ENCODE measurements at places on chromosomes 2 and 18.

DNA sequence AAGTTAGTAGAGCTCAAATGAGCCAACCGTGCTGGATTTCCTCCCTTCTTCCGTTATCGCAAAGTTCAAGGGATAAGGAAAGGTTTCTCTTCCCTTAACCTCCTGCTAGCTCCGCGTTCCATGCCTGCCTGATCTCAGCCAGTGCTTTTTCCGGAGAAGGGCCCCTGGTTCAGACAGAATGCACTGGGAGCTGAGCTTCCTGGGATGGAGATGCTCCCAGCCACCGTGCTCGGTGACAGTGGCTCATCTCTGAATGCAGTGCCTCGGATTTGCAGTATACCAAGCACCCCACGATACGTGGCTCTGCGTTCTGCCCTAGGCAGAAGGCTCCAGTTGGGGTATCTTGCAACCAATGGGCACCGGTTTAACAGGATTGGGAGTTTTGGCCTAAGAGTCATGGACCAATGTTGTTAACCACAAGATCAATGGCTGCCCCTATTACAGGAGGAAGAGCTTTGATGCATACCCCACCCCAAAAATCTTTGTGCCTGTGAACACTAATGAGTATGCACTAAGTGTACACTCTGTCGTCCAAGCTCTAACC is 876 bp downstream of the CNTNAP5 start:
- DNase-seq, result no peak

GRCh38 chr2:202726070-202726469 is 91.3 kb downstream of the FAM117B start:
- DNase-seq, result no peak

DNA sequence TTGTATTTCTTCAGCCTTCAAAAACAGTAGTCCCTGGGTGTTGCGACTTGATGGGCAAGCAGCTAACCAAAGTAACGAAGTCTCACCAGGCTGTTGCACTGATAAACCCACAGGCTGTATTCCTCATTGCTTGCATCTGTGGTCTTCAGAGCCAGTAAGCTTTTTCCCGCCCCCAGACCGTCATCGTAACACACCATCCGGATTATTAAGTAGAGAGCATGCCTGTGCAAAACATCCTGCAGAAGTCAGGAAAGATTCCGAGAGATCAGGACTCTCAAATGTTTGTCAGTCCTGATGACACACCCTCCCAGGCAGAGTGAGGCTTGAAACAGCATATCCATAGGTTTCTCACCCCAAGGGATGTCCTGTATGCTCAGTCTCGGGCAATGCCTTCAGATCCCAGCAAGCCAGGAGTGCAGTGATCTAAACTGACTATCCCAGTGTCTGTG is 15.9 kb downstream of the ITGB1BP1 start:
- no peak for DNase-seq

DNA sequence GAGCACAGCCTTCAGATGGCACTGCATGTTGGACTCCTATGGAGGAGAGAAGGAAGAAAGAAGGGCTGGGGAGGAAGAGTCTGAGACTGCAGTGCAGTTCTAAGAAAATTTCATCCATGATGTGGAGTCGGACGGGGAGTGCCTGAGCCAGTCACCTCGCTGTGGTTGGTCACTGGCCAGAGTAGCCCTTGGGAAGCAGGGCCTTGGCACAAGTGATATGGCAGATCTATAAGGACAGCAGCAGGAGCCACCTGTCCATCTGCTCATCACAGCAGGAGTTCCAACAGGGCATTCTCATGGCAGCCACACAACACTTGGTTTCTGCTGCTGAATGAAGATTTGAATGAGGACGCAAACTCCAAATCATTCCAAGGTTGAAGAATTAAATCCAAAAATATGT is 314.8 kb downstream of the CYP26B1 start:
- no peak for DNase-seq

GRCh38 chr2:95380280-95380679 is 22.2 kb upstream of the FAHD2A start:
- DNase-seq, result no peak

DNA sequence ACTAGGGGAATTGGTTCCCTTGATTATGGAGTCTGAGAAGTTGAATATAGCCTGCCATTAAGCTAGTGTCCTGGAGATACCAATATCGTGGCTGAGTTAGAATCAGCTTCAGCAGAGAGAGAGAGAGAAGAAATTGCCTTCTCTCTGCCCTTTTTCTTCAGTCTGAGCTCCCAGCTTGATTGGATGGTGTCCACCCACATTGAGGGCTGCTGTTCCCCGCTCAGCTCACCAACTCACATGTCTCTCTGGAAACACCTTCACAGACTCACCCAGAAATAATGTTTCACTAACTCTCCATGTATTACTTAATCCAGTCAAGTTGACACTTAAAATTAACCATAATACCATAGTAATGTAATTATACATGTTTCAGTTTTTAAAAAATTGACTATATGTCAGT is 17.9 kb upstream of the TRIM43 start:
- DNase-seq, result no peak

DNA sequence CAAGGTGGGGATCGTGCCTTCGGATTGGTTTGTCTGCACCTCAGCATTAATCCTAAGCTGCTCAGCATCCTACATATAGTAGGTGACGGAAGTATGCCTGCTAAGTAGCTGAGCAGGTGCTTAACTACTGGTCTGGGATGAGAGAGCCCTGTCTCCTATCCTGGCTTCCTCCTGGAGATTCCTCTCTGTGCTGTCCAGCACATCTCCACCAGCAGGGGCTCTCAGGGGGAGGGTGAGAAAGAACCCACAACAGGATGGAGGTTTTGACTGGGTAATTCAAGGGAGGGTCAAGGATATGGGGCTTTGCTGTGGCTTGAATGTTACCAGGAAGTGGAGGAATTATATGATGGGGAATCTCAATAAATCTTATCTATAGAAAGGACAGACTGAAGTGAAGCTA is 45.4 kb upstream of the KIF5C start:
- DNase-seq, result no peak

GRCh38 chr18:67194886-67195285 is 321.6 kb downstream of the DSEL start:
- DNase-seq, result no peak

DNA sequence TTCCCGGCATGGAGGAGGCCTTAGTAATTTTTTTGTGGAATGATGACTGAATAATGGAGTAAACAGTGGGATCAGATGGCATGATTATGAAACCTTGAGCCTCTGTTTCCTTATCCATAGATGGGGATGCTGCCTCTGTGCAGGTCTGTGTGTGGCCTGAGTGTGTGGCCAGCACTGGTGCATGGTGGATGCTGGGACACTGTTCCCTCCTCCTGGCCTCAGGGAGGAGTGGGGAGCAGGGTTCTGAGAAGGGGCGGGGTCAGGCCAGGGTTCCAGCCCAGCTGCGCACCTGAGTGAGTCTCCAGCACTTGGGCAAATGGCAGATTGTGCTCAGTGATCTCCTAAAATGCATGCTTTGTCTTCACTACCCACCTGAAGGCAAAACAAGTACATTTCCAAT is 66.4 kb downstream of the DCDC2C start:
- no peak for DNase-seq

GRCh38 chr2:29583548-29584156 is 337.7 kb downstream of the ALK start:
- DNase-seq, result no peak

DNA sequence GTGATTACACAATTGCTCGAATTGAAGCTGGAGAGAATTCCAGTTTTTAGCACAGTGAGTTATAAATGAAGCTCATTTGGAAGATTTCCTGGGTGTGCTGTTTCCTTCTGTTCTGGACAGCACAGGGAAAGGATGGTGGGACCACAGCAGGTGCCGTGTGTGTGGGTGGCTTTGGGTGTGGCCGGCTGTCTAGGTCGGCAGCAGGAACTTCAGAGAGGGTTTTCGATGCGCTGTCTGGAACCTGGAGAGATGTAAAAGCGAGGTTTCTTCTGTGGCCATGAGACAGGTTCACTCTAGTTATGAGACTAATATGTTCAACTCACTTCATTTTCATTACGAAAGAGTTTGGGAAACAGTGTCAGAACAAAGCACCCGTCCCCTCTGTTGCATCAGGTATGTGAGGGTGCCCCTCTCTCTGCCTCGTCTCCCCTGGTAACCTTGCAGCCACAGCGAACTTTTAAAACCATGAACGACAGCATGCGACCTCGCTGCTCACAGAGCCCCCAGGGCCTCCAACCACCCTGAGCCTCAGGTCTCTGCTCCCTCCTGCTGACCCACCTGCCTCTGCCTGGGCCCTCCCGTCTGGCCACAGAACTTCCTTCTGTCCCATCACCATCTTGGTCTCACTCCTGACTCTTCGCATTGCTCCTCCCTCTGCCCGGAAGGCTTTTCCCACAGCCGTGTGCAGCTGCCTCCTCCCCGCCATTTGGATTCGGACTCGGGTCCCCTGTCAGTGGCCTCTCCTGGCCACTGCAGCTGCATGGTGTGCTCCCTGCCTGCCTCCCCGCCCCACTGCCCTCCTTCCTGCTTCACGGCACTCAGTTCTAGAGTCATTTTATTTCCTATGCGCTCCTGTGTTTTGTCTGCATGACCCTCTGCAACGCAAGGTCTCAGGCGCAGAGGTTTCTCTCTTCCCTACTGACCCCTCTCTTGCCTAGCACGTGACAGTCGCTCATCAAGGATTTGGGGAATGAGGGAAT is 151.2 kb downstream of the NDUFA10 start:
- no peak for DNase-seq

DNA sequence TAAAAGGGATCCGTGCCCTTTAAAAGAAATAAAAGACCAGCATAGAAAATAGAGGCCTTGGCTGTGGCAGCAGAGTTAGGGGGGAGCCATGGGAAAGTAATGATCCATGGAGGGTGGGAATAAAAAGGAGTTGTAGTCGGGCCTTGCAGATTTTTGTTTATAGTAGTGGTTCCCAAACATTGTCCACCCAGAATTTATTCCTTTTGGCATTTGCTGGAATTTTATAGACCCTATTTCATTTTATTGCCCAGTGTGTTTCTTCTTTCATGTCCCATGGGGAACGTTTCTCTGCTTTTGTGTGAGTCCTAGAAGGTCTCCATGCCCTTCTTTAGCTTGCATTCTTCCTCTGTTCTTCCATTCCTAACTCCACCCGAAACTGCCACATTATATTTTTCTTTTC is 222.2 kb downstream of the LTBP1 start:
- no peak for DNase-seq

DNA sequence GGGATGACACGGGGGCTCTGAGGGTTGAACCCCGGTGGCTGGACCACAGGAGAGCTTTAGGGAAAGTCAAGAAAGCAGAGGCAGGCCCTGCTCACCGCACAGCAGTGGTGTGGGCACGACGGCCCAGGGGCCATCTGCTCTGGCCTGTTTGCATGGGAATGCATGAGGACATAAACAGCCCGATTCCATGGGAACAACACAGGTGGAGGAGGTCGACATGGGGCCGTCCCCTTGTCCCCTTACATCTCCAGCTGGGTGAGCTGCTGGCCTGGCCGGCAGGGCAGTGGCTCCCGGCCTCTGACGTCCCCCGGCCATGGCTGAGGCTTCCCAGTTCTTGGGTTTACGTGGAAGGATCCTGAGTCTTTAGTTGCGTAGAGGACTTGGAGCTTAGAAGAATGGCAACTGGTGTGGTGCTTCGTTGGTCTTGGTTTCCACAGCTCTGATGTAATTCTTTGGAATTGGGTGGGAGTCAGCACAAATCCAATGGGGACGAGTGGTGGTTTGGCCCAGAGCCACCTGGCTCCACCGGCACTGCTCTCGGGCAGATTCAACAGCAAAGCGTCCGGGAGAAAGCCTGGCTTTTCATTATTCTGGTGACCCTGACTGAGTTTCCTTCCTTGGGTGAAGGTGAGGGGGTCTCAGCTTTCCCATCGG is 98.3 kb upstream of the HDAC4 start:
- DNase-seq, result no peak

GRCh38 chr2:67996772-67997527 is 65.9 kb downstream of the C1D start:
- DNase-seq, result no peak

GRCh38 chr18:68148863-68149262 is 566.0 kb downstream of the TMX3 start:
- DNase-seq, result no peak

DNA sequence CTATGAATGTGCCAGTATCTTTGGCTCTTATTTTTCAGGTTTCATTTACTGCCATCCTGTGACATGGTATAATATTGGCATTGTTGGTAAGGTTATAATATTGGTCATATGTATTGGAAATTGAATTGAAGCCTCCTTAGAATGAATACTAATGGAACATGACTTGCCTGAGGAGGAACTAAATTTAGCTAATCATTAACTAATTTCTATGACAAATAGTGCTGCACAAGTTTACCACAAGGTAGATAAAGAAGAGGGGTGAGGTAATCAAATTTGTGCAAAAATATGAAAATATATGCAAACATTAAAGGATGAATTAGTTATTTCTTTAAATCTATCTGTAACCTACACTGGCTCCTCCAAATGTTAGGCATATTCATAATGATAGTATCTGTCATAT is 43.2 kb upstream of the ORC2 start:
- no peak for DNase-seq

DNA sequence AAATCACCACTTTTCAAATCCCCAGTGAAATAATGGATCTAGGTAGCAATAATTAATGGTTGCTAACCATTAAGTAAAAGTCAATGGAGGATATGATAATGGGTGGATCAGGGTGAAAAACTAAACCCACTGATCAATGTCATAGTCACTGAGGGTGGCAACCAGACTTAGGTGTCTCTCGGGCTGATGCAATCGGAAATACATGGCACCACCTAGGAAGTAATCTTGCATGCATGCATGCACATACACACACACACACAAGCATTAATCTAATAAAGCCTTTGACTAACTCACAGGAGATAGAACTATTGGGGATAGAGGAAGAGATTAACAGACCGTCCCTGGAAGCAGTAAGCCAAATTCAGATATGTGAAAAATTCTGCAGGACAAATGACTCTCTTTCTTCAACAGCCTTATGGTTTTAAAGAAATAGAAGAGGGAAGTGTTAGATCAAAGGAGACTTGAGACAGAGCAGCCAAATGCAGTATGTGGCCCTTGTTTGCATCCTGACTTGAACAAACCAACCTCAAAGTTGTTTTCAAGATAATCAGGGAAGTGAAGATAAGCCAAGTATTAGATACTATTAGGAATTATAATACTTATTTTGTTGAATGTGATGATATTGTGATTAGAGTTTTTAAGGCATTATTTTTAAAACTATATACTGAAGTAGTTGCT is 186.0 kb upstream of the RMP24 start:
- no peak for DNase-seq

- peak; percentile 46 for DNase-seq
These were observed 44.8 kb downstream of the NAB1 start for GRCh38 chr2:190693533-190694232.

DNA sequence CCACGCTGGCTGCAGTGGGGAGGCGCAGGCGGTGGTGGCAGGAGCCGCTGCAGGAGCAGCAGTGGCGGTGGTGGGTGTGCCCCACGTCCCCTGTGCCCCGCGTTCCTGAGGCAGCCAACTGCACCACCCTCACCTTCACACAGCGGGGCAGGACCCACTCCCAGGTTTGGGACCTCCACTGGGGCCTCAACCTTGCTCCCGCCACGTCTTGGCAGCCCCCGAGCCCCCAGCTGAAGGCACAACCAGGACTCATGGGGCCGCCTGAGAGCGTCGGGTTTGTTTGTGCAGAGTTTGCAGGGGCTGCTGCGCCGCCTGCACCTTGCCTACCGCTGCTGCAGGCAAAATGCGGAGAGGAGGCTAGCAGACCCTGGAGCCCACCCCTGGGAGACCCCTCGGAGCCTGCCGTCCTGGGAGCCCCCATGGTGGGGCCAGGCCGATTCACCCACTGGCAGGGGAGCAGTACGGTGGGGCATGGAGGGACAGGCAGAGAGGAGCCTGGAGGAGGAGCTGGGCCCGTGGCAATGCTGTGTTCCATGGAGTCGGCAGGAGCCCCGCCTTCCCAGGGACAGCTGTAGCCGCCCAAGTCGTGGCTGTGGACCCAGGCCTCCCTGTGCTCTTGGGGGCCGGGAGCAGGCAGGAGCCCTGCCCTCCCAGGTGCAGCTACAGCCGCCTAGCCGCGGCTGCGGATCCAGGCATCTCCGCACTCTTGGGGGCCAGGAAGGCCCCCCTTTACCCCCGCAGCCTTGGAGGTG is 14.7 kb upstream of the EML6 start:
- DNase-seq, result peak; percentile 18
